ENCODE measurements at places on chromosomes 12 and 14.

- DNase-seq = no peak
These were observed 36.3 kb upstream of the MGAT4C start for GRCh38 chr12:86292480-86292879.

DNA sequence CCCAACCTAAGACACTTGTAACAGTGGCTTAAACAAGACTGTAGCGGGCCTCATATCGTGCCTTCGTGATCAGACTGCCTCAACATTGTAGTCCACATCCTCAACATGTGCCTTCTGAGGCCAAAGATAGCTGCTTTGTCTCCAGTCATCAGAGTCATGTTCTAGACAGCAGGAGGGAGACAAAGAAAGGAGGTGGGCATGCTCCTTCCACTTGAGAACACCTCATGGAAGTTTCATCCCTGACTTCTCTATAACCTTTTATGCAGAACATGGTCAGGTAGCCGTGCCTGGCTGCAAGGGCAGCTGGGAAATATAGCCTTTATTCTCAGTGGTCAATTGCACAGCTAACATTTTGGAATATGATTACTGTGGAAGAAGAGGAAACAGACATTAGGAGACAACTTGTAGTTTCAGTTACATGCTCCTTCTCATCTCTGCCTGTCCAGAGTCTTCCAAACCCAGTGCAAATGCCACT lies 25.3 kb upstream of the DHRS2 start:
- no peak for DNase-seq

GRCh38 chr12:4154672-4155225 lies 118.8 kb upstream of the CCND2 start:
- DNase-seq = no peak

DNA sequence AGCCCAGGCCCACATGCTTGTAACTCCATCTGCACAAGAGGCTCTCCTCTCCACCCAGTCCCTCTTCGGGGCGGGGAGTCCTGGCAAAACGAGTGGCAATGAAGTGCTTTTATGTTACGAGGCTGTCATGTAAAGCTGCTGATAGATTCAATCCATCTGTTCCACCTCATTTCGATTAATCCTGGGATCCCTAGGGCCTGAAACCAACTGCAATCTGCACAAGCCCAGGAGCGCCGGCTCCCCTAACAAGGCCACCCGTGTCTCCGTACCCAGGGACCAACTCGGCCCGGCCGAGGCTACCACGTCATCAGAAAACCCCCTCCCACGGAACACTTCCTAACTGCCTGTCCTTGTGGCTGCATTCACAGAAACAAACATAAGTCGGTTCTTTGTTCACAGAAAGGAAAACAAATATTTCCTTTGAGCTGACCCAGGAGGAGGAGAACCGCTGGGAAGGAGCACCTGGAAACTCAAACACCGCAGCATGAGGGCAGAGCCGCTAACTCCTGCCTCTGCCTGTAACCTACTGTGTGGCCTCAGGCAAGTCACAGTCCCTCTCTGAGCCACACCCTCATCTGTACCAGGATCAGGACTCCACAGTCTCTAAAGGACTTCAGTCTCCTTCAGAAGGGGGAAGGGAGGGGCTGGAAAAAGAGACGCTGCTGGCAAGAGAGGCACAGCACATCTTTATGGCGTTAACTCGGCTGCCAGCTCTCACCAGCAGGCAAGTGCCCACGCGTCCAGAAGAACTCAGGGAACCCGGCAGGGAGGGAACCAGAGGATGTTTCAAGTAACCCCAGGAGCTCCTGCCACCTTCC lies 47.8 kb downstream of the CCDC88C start:
- no peak for DNase-seq

DNA sequence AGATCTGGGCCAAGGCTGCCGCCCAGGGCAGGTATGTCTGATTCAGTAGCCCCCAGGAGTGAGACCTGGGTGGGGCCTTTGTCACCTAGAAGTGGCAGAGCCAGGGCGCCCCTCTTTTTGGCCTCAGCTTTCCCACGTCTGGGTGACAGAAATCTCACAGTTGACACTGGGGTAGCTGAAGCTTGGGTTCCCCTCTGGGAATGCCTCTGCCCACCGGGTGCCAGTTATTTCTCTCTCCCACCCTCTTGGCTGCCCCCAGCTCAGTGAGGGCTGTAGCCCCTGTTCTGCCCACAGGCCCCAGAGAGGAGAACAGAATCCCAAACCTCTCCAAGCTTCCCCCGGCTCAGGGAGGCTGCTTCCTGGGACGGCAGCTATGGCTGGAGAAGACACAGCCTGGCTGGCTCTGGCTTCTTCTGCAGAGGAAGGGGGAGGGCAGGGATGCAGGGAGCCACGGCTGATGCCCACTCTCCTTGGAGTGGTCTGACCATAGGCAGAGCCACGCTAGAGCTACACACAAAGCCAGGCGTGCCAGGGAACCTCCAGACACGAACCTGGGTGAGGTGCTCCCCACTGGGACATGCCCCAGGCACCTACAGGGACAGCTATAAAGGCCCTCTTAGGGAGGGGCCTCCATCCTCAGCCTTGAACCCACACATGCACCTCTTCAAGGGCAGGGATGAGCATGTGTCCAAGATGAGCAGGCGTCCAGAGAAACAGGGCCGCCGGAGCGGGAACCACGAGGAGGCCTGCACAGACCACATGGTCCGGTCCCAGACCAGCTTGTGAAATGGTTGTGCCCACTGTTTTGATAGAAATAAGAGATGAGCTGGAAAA lies 51.7 kb downstream of the BEGAIN start:
- DNase-seq = no peak

DNA sequence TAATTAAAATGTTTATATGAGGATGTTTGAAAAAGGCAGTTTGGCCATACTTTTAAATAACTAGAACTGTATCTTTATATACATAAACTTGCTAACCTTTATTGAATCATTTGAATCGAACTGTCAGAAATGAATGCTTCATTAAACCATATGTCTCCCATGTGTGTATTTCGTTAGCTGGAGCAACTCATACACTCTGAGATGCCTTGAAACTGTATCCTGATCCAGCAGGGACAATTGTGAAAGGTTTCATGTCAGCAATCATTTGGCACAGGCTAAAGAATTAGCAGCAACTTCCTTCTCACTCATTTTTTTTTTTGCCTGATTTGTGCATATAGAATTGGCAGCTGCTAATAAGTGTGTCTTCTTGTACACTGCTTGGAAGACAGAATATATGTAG lies 109.9 kb downstream of the NAV3 start:
- no peak for DNase-seq

GRCh38 chr14:72975770-72976169 lies 49.5 kb downstream of the DCAF4 start:
- DNase-seq = no peak

DNA sequence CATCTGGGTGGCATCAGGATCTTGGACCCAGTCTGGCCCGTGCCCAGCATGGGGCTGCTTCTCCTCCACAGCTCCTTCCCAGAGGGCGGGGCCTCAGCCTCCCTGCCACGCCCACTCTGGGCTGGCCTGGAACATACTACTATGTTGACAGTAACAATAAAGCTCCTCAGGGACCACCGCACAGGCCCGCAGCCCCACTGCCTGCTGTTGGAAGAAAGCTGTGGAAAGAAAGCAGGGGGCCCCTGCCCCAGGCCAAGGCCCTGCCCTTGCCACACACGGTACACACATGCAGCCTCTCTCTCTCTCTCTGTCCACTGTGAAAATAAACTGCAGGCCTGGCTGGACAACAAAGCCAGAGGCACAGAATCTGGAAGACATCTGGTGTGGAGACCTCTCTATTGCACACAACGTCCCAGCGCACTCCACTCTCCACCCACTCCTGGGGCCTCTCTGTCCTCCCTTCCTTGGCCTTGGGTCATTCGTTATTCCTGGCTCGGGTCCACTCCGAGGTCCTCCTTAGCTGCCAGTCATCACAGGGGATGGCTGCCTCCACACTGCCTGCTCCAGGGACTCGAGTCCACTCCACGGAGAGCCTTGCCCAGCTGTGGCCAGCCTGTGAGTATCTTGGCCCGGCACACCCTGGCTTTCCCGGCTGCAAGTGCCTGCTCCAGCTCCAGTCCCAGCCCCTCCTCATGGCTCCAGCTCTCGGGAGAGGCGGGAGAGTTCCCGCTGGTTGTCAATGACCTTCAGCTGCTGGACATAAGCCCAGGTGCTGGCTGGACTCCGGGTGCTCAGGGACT lies 11.8 kb upstream of the ENDOU start:
- no peak for DNase-seq

- DNase-seq = no peak
These were observed 182.0 kb upstream of the DCN start for GRCh38 chr12:91364471-91365184.

- no peak for DNase-seq
These were observed 14.9 kb downstream of the SCARB1 start for GRCh38 chr12:124848621-124849380.

DNA sequence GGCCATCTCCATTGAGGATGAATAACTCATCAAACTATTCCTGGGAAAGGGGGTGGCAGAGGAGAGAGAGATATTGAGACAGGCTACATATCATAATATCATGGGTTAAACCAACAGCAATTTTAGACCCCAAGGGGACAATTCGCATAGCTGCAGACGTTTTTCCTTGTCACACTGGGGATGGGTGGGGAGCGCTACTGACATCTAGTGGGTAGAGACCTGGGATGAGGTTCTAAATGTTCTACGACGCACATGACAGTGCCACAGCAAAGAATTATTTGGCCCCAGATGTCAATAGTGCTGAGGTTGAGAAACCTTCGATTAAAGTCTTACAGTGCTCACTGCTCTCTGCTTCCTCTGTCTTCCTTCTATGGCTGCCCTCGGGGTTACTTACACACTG lies 425.6 kb downstream of the NRXN3 start:
- no peak for DNase-seq

DNA sequence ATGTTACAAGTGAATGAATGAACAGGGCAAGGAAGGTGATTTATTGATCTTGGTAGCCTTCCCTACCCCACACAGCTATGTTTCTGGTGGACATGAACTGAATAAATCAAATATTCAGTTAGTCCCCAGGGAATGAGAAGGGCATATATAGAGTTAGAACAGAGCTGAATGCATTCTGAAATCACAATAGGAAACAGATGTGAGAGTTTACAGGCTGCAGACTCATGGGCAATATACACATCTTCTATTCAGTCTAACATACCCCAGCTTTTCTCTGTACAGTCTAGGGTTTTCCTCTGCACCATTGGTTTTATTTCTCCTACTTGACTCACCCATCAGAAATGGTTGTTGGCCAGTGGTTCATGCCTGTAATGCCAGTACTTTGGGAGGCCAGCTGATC lies 7.3 kb upstream of the STX2 start:
- DNase-seq = no peak

GRCh38 chr14:70361893-70362292 lies 2.4 kb upstream of the COX16 start:
- DNase-seq = no peak

GRCh38 chr14:106222731-106223130 lies 696.3 kb downstream of the TMEM121 start:
- no peak for DNase-seq

GRCh38 chr14:42671636-42672035 lies 1065.0 kb downstream of the LRFN5 start:
- no peak for DNase-seq

- DNase-seq = no peak
These were observed 7.9 kb downstream of the PPP4R3A start for GRCh38 chr14:91501951-91502930.

DNA sequence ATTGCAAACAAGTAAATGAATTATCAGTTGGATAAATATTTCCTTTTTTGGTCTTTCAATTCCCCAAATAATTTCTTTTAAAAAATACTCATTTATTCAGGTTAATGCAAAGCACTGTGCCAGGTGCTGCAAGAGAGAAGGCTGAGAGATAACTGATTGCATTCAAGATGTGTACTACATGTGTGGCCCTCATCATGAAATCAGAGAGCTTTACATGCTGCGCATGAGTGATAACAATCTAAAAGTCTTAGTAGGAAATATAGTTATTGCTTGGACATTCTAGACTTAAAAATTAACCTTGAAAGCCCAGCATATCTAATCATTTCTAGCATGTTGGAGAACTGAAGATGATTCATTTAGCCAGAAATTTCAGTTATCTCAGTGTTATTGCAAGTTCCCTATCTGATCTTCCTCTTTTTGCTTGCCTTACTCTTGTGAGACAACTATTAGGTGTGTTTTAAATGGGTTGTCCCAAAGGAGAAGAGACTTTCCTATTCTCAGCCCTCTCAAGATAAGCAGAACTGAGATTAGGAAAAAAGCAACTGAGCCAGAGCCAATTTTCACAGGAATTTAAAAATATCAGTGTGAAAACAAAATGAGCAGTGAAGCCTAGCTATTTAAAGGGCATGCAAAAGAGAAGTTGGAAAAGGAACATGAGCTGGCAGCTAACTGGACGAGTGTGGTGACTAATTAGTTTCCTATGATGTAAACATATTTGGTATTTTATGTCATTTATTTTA lies 60.9 kb downstream of the PLEKHA5 start:
- DNase-seq = no peak

- no peak for DNase-seq
These were observed 36.7 kb upstream of the FERMT2 start for GRCh38 chr14:52987514-52987913.

DNA sequence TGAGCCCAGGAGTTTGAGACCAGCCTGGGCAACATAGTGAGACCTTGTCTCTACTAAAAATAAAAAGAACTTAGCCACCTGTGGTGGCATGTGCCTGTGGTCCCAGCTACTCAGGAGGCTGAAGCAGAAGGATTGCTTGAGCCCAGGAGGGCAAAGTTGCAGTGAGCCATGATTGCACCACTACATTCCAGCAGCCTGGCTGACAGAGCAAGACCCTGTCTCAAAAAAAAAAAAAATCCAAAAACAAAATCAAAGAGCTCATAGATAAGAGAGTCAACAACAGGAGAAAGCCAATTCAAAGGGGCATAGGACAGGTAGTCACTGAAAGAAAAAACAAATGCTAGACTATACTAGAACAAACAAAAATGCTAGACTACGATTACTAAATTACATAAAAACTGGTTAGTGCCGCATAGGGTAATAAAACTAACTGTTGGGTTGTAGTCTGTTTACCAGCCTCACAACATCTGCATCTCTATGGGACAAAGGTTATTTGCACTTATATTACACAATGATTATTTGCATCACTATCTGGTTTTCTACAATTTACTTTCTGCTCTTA lies 16.6 kb upstream of the EEA1 start:
- no peak for DNase-seq

GRCh38 chr12:125128439-125129178 lies 63.4 kb downstream of the AACS start:
- no peak for DNase-seq

GRCh38 chr14:60331201-60332045 lies 82.4 kb downstream of the PPM1A start:
- DNase-seq = peak; percentile 68

DNA sequence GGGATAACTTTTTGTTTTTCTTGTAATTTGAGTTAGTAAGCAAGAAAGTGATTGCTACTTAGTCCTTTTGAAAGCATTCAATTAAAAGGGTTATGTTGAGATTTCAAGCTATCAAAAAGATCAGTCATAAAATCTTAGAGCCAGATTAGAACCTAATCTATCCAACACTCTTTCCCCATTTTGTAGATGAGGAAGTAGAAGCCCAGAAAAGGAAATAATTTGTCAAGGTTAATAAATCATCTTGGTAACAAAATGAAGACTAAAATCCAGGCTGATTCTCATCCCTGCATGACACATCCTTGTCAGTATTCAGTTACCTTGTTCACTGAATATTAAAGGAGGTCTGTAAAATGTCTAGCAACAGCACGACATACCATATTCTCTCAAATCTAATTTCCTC lies 26.5 kb downstream of the PPP1R13B start:
- no peak for DNase-seq

- DNase-seq = no peak
These were observed 155.2 kb downstream of the LRIG3 start for GRCh38 chr12:58765076-58765475.

GRCh38 chr14:68589447-68590200 lies 203.2 kb downstream of the ZFP36L1 start:
- DNase-seq = no peak

All from T-helper 9 cell (primary cell).